ENCODE measurements at places on chromosomes 5 and 9.

DNA sequence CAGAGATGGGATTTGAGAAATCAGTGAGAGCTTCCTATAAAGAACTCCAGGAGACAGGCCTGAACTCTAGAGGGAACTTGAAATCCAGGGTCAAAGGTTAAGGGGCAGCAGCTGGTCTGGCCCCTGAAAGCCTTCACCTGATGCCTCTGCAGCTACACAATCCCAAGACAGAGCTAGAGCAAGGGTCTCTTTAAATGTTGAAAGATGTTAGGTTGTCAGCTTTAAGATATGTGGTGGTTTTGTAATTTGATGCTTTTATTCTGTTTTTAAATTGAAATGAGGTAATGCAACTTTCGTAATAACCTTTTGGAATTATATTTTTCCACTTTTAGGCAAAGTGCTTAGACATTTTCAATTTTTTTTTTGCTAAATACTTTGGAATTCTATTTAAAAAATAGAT, 2.4 kb downstream of the SOWAHA start:
- DNase-seq, result no peak

DNA sequence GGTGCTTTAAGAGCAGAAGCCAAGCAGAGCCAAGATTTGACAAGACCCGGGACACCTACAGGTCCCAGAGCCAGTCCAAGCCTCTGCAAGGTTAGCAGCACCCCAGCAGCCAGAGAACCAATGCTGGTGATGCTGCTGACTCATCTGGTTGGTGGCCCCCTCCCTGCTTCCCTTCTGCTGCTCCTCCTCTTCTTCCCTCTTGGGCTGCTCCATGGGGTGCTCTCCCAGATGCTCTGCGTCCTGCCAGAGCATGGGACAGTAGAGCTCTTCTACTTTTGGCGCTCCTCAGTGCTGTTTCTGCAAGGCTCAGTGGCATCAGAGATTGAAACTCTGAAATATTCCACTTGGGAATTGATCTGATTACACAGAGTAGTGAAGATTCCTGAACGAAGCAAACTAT, 76.1 kb upstream of the SAP30L start:
- no peak for DNase-seq

- DNase-seq, result no peak
Measured at GRCh38 chr5:143331956-143332355, 71.5 kb downstream of the NR3C1 start.

DNA sequence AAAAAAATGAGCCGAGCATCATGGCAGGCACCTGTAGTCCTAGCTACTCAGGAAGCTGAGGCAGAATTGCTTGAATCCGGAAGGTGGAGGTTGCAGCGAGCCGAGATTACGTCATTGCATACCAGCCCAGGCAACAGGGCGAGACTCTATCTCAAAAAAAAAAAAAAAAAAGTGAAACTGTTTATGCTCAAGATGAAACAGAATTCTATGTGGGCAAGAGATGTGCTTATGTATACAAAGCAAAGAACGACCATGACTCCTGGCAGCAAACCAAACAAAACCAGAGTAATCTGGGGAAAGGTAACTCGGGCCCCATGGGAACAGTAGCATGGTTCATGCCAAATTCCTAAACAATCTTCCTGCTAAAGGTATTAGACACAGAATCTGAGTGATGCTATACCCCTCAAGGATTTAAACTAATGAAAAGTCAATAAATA, 32.6 kb upstream of the PLAC8L1 start:
- no peak for DNase-seq

DNA sequence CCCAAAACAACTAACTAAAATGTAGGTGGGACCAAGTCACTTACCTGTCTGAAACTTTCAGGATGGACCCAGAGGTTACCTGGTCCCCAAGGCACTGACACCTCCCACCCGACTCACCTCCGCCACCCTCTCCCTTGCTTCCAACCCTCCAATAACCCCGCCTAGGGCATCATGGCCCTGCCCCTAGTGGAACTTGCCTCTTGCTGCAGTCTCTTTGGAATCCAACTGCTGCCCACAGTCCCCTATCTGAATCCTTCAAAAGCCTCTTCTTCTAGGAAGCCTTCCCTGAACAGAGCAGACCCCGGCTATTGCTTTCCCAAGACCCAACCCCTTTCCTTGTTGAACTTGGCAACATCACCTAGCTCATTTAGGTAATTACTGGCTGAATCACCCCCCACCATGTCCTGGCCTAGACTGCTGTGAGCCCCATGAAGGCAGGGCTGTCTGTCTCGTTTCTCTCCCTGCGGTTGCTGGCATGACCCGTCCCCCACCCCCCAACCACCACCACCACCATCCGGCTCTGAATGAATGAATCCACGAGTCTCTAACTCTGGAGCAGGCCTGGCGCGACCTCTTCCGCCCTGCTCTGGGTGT, 9.4 kb downstream of the CRB2 start:
- no peak for DNase-seq

DNA sequence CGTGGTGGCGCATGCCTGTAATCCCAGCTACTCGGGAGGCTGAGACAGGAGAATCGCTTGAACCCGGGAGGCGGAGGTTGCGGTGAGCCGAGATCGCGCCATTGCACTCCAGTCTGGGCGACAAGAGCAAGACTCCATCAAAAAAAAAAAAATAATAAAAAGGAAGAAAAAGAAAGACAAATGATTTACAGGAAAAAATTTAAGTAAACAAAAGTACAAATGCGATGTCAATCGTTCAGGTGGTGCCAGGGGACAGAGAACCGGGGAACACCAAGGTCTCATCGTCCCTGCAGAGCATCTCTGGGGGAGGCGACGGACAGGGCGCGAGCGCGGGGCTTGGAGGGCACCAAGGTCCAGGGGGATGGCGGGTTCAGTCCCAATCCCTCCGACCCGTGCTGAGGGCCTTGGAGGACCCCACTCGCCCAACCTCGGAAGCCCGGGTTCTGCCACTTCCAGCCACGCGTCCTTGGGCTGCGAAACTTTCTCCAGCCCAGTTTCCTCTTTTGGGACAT, 607 bp upstream of the HNRNPAB start:
- no peak for DNase-seq

GRCh38 chr5:15808577-15808976, 308.6 kb downstream of the FBXL7 start:
- DNase-seq, result no peak

- DNase-seq, result no peak
Measured at GRCh38 chr9:130636648-130637020, 27.8 kb upstream of the PRDM12 start.

DNA sequence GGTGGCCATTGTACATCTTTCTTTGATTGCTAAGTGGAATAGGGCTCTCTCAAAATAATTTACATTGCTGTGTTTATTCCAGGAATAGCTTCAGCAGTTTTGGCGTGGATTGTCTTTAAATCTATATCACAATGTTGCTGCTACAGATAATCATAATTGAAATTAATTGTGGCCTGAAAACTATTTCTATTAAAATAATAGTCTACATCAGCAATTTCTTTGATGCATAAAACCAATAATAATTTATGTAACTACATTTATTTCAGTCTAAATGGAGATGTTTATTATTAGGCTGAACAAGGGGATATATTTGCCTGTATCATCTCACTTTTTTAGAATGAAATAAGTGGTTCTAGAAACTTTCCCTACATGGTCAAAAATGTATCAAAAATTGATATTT, 456.0 kb upstream of the CTNND2 start:
- no peak for DNase-seq

GRCh38 chr5:107359916-107360234, 310.9 kb downstream of the EFNA5 start:
- no peak for DNase-seq

- DNase-seq, result no peak
Measured at GRCh38 chr5:88653471-88653870, 229.5 kb downstream of the MEF2C start.

- DNase-seq, result no peak
Measured at GRCh38 chr9:78280982-78281668, 15.8 kb upstream of the PSAT1 start.

DNA sequence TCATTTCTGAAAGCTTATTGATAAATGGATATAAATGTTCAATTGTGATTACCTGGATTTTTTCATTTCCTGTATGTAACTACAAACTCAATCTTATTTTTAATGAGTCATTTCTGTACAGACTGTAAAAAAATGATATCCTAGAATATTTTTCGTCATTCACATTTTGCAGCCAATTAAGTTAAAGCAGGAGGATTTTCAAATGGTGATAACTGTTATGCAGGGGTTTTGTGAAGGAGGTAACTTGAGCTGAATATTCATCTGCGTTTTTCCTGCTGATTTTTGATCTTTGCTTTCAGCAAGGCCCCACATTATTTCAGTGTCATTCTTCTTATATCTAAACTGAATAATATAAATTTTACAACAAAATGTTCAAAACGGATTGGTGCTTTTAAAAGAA, 74.1 kb downstream of the SLF1 start:
- no peak for DNase-seq

All from GM18507 (cell line).